ENCODE measurements at places on chromosomes 16 and 17. TPM values are rescaled to one million over a fixed set of nuclear protein-coding genes. Genes with fewer than 3 reads are reported as not detected.

The CCL1 gene
- not detected for total RNA-seq

GRCh38 chr17:38743556-38744171 is 4.5 kb downstream of the PCGF2 start:
- no peak overlapping the region for H3K27ac ChIP-seq
- no peaks in the 10 kb centered on the region for H3K36me3 ChIP-seq
- peaks cover 18% of the 10 kb centered on the region for H3K4me1 ChIP-seq
- peaks cover 17% of the 10 kb centered on the region for H3K27me3 ChIP-seq
- H3K4me3 ChIP-seq = no peak overlapping the region

DNA sequence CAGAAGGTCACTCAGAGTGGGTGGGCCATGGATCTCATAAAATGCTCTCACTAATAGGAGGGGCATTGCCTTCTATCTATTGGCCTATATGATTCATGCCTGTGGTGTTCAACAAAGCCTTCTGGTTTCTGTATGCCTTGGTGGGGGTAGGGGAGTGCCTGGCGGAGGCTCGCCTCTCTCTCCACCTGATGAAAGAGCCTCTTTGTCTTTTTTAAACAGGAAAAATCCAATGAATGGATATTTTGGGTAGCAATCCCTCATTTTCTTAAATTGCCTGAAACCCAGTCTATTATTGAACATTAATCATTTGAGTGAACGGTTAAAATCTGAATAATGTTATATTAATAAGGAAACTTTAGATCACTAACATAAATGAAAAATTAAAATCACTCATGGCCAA is 90.6 kb downstream of the TOX3 start:
- no peaks in the 10 kb centered on the region for H3K4me1 ChIP-seq
- DNase-seq = no peak
- no peak overlapping the region for H3K27ac ChIP-seq

DNA sequence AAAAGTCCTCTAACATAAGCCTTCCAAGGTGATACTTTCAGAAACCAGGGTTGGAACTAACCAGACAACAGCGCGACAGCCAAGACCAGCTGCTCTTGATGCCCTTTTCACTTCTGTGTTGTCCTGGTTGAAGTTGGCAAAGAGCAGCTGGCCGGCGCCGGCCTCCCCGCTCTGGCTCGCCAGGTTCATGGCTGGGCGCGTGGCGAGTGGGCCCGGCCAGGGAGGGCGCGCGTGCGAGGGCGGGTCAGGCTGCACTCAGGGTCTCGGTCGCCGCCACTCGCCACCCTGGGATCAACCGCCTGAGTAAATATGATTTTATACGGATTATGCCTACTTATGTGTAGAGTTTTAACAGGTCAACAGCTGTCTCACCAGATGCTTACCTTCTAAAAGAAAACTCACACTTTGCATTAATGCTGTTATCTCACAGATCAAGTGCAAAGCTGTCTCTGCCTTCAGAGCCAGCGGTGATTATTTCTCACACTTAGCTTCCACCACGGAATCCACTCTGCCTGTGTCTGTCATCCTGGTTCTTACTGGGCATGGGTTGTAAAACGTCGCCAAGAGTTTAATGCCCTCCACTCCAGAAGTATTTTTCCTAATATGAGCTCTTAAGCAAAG is 13.5 kb downstream of the KCTD2 start:
- no peak for DNase-seq
- peaks cover 16% of the 10 kb centered on the region for H3K4me1 ChIP-seq
- peak overlapping the region; percentile 32 for H3K27ac ChIP-seq
- H3K27me3 ChIP-seq = no peaks in the 10 kb centered on the region

The PEX12 gene
- 7.8 TPM for total RNA-seq

The C17orf50 gene
- not detected for total RNA-seq

DNA sequence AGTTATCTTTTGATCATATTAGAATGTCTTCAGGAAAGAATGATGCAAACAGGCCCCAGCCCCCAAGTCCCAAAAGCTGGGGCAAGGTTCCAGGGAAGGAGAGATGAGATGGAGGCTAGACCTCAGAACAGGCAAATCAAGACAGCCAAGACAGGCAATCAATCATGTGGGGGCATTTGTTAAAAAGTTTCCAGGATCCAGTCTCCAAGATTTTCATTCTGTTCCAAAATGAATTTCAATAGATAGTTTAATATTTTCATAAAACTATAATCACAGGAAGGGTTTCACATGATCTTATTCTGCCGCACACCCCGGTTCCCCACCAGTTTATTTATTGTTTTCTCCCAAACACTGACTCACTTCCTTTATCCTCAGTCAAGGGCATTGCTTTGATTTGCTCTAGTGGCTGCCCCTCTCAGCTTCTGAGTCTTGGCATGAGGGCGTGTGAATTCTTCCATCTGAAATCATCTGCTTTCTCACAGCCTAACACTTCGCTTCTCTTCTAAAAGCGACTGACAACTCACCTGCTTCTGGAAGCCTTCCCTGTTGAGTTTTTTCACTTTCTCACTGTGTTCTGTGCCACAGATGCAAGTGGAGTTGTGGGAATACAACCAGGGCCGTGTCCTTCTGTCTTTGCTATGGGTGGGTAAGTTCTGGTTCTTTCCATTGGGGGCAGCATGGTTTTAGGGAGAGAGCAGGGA is 12.2 kb upstream of the TERF2 start:
- H3K4me1 ChIP-seq = peaks cover 18% of the 10 kb centered on the region
- DNase-seq = no peak
- H3K27me3 ChIP-seq = no peaks in the 10 kb centered on the region
- H3K27ac ChIP-seq = peak overlapping the region; percentile 39

The MYO15A gene
- total RNA-seq = 1.0 TPM

DNA sequence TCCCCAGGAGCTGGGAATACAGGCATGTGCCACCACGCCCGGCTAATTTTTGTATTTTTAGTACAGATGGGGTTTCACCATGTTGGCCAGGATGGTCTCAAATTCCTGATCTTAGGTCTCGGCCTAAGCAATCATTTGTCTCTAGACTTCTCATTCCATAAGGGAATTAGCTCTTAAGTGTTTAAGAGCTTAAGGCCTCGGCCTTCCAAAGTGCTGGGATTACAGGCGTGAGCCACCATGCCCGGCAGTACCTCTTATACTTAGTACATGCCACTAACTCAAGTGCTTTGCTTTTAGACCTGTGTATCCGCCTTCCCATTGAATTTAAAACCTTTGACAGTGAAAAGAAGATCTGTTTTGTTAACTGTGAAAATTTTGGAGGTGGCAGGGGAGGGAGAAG is 16.6 kb upstream of the IL21R start:
- H3K27ac ChIP-seq = no peak overlapping the region
- no peaks in the 10 kb centered on the region for H3K36me3 ChIP-seq
- no peak overlapping the region for H3K4me3 ChIP-seq
- peaks cover 39% of the 10 kb centered on the region for H3K4me1 ChIP-seq
- DNase-seq = no peak

- H3K27ac ChIP-seq = no peak overlapping the region
- no peaks in the 10 kb centered on the region for H3K4me1 ChIP-seq
- peaks cover 6% of the 10 kb centered on the region for H3K36me3 ChIP-seq
Observed at GRCh38 chr17:59172436-59173004, 17.0 kb downstream of the PRR11 start.

The KRTAP1-5 gene
- total RNA-seq = not detected

DNA sequence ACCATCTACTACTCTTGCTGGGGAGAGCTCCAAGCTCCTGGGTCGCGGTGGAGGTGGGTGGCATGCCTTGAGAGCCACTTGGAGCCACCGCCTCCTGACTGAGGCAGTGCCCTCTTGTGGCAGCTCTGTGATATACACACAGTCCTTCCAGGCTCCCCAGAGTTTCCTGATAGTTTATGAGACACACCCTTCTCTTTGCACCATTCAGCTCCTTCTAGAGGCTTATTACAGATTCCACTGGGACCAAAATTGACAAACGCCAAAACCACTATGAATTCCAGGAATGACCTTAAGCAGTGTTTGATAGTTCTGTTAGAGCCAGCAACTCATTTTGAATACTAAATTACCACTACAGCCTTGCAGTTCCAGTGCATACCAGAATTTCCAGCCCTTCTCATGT is 170.1 kb upstream of the CDH13 start:
- no peaks in the 10 kb centered on the region for H3K27me3 ChIP-seq
- no peaks in the 10 kb centered on the region for H3K36me3 ChIP-seq
- H3K4me3 ChIP-seq = no peak overlapping the region
- H3K27ac ChIP-seq = no peak overlapping the region
- no peaks in the 10 kb centered on the region for H3K4me1 ChIP-seq

DNA sequence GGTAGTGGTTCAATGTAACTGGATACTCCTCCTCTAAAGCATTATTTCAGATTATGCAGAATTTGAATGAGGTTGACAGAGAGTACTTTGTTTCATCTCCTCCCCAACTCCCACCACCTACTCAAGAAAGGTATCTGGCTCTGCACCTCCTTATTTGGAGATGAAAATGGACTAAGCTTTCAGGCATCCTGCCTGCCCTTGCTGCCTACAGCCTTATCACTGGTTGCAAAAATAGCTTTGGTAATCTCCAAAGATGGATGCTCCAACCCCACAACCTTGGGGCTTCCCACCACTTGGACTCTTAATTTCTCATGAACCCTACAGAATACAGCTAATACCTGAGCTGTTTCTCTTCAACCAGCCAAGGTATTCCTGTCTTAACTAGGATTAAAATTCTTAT is 45.3 kb upstream of the CORO6 start:
- peaks cover 3% of the 10 kb centered on the region for H3K4me1 ChIP-seq
- H3K36me3 ChIP-seq = peaks cover 100% of the 10 kb centered on the region
- no peak overlapping the region for H3K4me3 ChIP-seq
- H3K27me3 ChIP-seq = no peaks in the 10 kb centered on the region
- no peak for DNase-seq

DNA sequence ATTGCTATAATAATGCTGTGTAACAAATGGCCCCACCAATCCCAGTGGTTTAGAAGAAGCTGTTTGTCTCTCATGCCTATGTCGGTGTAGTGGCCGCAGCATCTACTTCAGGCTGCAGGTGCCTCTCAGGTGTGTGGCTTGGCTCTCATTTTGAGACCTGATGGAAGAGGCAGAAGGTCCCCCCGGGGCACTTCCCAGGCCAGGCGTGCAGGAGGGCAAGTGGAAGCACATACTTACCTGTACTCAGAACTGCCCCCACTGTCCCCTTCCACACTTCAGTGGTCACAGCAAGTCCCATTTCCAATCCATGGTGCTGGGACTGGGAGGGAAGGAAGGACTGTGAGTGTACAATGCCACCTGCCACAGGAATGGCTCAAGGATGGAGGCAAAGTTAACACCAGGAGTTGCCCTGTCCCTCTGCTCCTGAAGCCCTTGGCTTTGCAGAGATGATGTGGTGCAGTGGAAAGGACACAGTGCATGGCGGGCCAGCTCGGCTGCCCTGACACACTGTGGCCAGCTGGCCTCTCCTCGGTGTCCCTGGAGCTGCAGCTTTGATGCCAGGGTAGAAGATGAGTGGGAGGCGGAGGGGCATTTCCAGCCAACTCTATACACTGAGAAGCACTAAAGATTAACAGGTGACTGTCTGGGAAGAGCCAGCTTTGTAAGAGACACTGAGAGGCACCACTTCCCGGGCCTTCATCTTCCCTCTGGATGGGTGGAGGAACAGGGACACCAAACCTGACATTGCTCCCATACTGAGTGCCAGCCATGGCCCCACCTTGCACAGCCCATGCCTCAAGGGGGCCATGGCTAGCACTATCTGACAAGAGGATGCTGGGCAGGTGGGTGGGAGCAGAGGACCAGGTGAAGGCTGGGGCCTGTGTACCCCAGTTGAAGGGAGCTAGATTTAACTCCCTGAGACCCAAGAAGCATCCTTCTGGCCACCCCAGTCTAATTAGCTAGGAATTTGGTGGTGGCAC is 105.9 kb downstream of the METRNL start:
- H3K4me3 ChIP-seq = no peak overlapping the region
- H3K4me1 ChIP-seq = no peaks in the 10 kb centered on the region
- H3K36me3 ChIP-seq = no peaks in the 10 kb centered on the region
- DNase-seq = no peak
- peaks cover 7% of the 10 kb centered on the region for H3K27me3 ChIP-seq

GRCh38 chr17:64728041-64728695 is 66.1 kb upstream of the SMURF2 start:
- no peaks in the 10 kb centered on the region for H3K36me3 ChIP-seq
- H3K27me3 ChIP-seq = no peaks in the 10 kb centered on the region
- no peak overlapping the region for H3K27ac ChIP-seq
- H3K4me1 ChIP-seq = no peaks in the 10 kb centered on the region
- no peak overlapping the region for H3K4me3 ChIP-seq

DNA sequence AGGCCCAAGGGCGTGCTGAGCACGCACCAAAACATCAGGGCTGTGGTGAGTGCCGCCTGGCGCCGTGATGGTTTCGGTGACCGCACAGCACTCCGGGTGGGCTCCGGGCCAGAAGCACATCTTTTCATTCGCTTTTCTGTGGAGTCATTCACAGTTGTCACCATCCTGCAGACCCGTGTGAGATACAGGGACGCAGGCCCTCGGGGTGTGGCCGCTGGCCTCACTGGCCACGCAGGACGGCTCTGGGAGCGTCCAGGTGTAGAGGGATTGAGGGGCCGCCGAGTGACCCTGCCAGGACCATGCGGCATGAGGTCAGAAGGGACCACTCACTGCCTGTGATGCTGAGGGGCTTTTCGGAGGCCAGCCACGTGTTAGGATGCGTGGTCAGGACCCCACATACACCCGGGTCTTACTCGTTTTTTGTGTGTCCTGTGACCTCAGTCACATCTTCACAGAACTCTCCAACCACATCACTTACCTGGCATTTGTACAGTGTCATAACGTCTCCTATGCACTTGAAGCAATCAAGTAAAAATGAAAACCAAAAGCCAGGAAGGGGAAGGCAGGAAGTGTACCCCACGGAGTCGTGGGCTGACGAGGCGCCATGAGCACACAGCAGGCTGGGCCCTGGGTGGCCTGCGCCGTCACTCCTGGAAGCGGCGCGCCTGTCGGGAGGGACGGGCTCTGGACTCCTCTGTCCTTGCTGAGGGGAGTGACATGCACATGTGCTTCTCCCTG is 7.8 kb downstream of the ACSF3 start:
- H3K4me1 ChIP-seq = peaks cover 29% of the 10 kb centered on the region
- no peaks in the 10 kb centered on the region for H3K27me3 ChIP-seq
- H3K4me3 ChIP-seq = no peak overlapping the region
- H3K27ac ChIP-seq = no peak overlapping the region

DNA sequence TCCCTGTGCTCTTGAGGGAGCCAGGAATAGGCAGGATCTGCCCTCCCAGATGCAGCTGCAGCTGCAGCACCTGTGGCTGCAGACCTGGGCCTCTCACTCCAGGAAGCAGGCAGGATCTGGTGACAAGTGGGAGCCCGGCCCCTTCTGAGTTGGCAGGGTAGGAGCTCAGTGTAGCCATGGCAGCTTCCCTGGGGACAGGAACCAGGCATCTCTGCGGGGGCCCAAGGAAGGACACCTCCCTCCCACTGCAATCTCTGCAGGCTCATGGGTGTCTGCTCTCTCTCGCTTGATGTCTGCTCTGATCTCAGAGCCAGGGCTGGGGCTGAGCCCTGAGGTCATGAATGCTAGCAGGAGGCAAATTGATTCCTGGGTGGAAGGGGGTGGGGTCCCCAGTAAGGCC is 592.5 kb upstream of the CA10 start:
- no peaks in the 10 kb centered on the region for H3K36me3 ChIP-seq
- H3K4me1 ChIP-seq = no peaks in the 10 kb centered on the region
- no peak overlapping the region for H3K27ac ChIP-seq

GRCh38 chr16:15856901-15857698 is at the start of gene MYH11:
TSS of gene MYH11 (minus strand) at chr16:15857028. CDS start at chr16:15838252, 18,776 bp downstream.
- DNase-seq = no peak
- H3K4me3 ChIP-seq = peak within 1 kb of the TSS; percentile 4
- no peaks in the 10 kb centered on the region for H3K36me3 ChIP-seq
- H3K27me3 ChIP-seq = peaks cover 3% of the 10 kb centered on the region
- peaks cover 15% of the 10 kb centered on the region for H3K4me1 ChIP-seq

The LDHD gene
- 3.3 TPM for total RNA-seq

The SP2 gene
- 18.2 TPM for total RNA-seq

- DNase-seq = no peak
- peaks cover 52% of the 10 kb centered on the region for H3K36me3 ChIP-seq
- H3K27ac ChIP-seq = no peak overlapping the region
- no peaks in the 10 kb centered on the region for H3K27me3 ChIP-seq
- peaks cover 74% of the 10 kb centered on the region for H3K4me1 ChIP-seq
Observed at GRCh38 chr17:81865733-81866439, 5.3 kb downstream of the ARHGDIA start.

The QRICH2 gene
- total RNA-seq = 2.4 TPM

Data from spleen (tissue), 13 donors.